ENCODE measurements at places on chromosomes 16 and 17.

DNA sequence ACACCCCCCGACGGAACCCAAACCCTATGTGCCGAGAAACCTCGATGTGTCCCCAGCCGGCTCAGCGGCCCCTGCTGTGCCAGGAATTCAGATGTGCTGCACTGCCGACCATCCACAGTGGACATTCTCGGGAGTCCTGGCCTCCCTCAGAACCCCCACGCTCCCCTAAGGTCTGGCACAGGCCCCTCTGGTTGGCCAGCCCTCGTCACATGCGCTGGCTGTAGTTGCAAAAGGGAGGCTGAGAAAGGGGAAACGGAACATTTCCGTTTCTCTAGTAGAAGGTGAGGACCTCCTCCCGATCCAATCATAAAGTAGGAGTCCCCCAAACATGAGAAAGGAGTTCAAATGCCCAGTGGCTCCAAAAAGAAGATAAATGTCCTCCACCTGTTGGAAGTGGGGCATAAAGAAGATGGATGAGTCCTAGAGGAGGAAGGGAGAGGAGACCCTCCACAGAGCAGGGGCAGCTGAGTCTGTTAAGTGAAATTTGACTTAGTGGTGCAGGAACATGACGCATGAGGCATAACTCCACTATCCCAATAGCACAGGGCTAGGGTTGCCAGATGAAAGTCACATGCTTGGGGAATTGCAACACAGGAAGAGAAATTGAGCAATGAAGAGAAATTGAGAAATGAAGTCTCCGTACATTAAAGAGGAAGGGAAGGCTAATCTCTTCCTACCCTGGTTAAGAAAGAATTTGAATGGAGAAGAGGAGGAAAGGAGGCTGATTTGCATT lies 49.3 kb upstream of the WSB1 start:
- DNase-seq, result no peak

DNA sequence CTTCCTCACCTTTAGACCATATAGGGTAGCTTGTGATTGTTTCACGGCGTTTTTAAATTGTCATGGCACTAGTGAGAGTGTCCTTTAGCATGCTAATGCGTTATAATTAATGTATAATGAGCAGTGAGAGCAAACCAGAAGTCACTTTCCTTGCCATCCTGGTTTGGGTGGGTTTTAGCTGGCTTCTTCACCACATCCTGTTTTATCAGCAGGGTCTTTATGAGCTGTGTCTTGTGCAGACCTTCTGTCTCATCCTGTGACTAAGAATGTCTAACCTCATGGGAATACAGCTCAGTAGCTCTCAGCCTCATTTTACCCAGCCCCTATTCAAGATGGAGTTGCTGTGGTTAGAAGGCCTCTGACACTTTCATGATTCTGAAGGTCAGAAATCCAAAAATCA lies 370.9 kb upstream of the RBFOX1 start:
- DNase-seq, result no peak

GRCh38 chr17:19248151-19248927 lies 11.2 kb downstream of the EPN2 start:
- no peak for DNase-seq

DNA sequence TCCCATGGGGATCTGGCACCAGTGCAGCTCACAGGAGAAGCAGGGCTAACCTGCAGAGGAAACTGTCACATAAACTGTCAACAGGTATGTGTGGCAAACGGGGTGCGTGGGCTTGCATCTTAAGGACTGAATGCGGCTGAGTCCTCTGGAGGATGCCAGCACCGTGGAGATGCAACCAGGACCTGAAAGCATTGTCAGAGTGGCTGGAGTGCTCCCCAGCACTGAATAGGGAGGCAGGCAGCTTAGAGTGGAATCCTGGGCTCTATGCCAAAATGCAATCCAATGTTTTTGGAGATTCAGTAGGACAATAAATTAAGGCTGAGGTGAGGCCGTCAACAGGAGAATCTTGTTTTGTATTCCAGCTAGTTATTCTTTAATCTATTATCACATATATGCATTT lies 21.3 kb upstream of the SALL1 start:
- no peak for DNase-seq

DNA sequence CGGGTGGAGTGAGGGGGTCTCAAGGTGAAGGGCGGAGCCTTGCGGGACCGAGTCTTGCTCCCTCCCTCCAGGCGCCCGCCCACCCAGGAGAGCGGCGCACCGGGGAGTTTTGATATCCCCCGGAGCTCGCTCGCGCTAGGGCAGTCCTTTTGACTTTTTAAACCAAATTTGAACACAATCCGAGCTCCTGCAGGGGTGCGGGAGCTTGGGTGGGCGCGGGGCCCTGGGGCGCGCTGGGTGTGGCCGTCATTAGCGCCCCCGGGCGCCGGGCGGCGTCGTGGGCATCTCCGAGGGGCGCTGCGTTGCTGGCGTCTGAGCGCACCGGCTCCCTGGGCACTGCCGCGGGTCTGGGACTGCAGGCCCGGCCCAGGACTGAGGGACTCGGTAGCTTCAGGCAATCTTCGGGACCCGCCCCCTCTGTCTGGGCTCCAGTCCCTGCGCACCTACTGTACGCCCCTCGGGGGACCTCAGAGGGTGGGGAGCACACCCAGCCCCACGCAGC lies 10.9 kb downstream of the MAF start:
- no peak for DNase-seq

DNA sequence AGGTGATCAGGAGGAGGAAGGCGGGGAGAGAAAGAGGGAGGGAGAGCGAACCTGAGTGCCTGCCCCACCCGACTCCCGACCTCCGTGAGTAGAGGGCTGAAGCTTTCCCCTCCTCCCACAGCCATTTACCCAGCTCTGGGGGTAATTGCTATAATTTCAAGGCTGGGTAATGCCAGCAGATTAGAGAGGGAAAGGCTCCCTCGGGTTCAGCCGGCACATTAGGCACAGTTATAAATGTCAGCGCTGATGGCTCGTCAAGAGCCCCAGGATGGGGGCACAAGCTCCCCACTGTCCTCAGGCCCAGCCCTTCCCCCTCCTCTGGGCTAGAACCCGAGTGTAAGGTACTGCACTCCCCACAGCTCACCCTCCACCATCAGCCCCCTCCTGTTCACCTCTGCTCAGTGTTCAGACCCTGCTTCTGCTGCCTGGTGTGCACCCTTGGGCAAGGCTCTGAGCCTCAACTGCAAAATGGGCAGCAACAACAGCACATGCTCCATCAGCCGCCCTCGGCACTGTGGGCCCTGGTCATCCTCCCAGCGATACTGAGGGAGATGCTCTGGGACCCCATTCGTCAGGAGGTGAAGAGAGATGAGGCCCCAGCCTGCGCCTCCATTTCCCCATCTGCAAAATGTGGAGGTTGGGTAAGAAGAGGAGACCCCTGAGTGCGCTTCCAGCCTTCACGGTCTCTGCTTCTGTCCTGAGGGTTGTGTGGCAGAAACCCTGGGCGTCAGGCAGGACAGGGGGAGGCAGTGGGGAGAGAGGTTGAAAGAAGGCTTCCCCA lies 77.2 kb downstream of the NT5M start:
- no peak for DNase-seq

DNA sequence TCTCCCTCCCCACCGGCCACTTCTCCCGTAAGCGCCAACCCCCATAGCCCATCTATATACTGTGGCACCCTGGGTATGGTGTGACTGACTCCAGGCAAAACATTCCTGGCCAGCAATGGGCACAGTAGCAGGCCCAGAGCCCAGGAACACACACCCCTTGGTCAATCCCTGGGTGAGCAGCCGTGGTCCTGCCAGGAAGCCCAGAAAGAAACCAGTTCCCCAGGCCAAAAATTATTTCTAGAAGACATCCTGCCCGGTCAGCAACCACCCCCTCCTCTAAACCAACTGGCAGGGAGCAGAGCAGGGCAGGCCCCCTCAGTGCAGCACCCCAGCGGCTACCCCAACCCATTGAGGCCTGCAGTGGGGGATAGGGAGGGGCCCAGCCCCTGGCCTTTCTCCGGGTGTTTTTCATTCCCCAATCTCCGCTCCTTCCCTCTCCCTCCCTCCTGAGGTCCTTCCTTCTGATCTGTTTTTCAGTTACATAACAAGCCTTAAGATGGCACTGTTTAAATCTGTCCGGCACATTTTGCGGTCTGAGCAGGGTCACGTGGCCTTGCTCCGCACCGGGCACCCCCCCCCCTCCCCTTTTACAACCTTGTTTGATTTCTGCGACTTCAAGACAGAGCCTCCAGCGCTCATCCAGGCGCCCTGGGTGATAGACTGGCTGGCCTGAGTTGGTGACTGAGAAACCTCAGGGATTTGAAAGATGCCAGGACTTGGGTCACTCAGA lies 2.0 kb downstream of the NPTX1 start:
- DNase-seq, result no peak

GRCh38 chr16:2985462-2985861 lies 5.2 kb upstream of the PKMYT1 start:
- no peak for DNase-seq

GRCh38 chr16:88773812-88774291 lies 11.2 kb downstream of the PIEZO1 start:
- no peak for DNase-seq

DNA sequence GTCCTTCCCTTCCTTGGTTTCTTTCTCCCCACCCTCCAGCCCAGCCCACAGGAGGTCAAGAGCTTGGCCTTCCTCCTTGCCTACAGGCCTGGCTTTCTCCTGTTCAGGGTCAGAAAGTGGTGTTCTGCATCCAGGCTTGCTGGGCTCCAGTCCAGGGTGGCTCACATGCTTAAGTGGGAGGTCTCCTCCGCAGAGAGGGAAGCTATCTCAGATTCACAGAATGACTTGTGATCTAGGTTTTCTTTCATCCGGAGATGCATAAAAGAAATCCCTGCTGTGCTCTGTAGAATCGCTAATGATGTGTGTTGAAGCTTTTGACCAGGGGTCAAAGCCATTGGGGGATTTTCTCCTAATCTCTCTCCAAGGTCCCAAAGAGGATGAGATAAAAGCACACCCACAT lies 382.3 kb upstream of the EEF2KMT start:
- no peak for DNase-seq

DNA sequence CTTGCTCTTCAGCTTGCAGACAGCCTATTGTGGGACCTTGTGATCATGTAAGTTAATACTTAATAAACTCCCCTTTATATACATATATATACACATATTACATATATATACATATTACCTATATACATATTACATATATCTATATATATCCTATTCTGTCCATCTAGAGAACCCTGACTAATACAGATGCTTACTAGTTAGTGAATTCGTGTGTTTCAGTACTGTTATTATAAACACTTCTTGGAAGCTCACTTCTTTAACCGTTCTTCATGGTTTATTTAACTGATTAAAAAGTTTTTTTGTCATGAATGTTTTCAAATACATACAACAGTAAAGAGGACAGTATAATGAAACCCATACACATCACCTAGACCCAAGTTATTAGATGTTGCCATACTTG lies 12.6 kb downstream of the ORC6 start:
- no peak for DNase-seq

GRCh38 chr16:85500220-85500619 lies 112.9 kb upstream of the GSE1 start:
- no peak for DNase-seq

GRCh38 chr17:12693640-12694039 lies 27.9 kb downstream of the MYOCD start:
- no peak for DNase-seq

DNA sequence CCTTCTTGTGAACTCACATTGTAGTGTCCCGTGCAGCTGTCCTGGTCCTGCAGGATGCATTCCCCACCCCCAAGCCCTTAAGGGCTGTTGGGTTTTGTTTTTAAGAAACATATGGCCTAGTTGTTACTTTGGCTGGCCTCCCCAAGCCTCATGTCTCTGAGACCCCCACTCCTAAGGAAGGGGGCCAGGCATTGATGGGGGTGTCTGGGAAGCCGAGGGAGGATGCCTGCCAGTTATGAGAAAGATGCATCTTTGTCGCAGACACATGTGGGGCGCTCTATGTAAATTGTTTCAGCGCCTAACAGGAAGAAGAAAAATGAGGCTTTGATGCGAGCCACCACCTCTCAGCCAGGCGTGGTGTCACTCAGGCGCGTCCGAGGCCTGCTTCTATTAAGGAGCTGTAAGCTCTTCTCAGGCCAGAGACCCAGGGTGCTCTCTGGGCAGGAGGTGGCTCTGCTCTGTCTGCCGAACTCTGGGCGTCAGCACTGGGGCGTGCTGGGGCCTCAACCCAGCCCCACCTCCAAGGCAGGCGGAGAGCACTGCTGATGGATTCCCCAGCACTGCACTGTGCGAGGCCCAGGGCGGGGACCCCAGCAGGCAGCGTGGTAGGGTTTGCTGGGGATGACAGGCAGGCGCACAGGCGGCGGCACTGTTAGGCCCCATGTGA lies 70.6 kb downstream of the SREBF1 start:
- DNase-seq, result no peak

DNA sequence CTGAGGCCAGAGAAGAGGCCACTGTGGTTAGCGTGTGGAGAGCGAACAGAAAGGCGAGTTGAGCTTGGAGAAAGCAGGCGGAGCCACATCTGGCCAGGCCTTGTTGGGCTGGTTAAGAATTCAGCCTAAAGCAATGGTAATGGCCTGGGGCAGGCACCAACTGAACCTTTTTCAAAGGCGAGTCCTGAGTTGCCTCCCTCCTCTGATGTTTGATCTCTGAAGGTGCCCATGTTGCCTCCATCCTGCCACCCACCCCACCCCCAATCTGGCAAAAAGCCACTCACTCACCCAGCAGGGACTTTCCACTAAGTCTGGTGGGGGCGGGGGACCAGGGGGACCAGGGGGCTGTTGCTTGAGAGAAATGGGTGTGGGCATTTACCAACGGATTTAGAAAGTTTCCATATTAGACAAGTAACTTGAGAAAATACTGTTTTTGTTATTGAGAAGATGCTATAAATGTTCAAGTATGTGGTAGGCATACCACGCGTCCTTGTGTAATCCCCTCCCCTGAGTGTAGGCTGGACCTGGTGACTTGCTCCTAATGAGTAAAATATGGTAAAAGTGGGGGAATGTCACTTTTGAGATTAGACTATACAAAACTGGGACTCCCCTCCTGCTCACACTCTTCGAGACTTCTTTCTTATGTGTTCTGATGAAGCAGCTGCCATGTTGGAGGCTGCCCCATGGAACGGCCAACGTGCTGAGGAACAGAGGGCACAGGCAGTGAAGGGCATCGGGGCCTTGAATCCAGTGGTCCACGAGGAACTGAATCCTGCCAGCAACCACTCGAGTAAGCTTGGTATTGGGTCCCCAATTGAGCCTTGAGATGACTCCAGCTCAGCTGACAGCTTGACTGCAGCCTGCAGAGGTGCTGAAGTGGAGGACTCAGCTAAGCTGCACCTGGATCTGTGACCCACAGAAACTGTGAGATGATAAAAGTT lies 29.9 kb upstream of the TNS4 start:
- no peak for DNase-seq

Measured in NCI-H1417 treated with DMSO at 0.1 percent for 48 hours (cell line).